ENCODE measurements at places on chromosomes 6 and 20. TPM values are rescaled to one million over a fixed set of nuclear protein-coding genes. Genes with fewer than 3 reads are reported as not detected.

LTB gene
- total RNA-seq, result 19.3 TPM

ARG1 gene
- not detected for total RNA-seq

ZNF311 gene
- total RNA-seq, result 2.6 TPM

UBE2C gene
- 31.3 TPM for total RNA-seq

RIMS1 gene
- total RNA-seq, result 0.55 TPM

SPEF1 gene
- 0.07 TPM for total RNA-seq

RSPO4 gene
- 3.3 TPM for total RNA-seq

DNA sequence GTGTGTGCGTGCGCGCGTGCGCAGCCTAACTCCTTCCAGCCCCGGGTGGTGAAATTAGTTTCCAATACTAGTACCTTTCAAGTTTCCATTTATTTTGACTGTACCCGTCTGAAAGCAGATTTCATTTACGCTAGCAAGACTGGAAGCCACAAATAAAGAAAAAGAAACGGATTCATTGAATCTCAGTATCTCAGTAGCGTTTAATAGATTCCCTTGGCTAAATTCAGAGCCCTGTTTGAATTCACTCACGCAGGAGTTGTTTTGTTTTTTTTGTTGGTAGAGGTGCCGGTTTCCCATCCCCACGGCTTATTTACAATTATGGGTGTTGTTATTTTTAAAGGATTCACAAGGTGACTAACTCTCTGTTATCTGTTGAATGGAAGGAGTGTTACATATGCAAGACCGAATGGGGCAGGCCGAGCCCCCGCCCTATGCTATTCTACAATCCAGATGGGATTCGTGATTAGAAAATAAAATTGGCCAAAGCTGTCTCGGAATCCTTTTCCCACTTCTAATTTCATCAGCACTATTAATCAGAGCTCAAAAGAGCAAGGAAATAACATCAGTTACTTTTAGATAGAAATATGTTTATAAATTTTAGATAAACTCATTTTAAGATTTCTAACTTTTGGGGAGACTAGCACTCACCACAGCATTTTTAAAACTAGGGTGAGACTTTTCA, 2.3 kb upstream of the INSM1 start:
- no peak for DNase-seq

DNA sequence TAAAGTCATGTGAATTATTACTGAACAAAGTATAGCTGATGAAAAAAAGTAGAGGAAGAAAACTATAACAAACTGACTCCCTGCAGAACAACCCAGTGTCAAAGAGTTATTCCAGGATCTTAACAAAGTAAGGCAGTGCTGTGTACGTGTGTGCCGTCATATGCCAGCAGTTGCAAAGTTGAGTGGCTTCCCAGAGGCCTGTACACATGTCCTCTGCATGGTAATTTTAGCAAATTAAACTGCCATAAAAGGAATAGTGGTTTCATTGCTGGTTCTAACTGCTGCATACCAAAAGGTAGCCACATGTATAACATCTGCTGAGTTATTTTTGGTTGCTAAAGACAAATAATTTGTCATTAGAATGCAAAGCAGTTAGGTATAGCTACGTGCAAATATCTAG, 44.8 kb downstream of the RIPOR2 start:
- DNase-seq, result no peak

- DNase-seq, result no peak
Measured at GRCh38 chr6:17066610-17067009, 35.2 kb upstream of the STMND1 start.

GRCh38 chr20:16351415-16351814, 221.8 kb downstream of the KIF16B start:
- no peak for DNase-seq

- no peak for DNase-seq
Measured at GRCh38 chr20:25227317-25227831, 20.5 kb upstream of the PYGB start.

DNA sequence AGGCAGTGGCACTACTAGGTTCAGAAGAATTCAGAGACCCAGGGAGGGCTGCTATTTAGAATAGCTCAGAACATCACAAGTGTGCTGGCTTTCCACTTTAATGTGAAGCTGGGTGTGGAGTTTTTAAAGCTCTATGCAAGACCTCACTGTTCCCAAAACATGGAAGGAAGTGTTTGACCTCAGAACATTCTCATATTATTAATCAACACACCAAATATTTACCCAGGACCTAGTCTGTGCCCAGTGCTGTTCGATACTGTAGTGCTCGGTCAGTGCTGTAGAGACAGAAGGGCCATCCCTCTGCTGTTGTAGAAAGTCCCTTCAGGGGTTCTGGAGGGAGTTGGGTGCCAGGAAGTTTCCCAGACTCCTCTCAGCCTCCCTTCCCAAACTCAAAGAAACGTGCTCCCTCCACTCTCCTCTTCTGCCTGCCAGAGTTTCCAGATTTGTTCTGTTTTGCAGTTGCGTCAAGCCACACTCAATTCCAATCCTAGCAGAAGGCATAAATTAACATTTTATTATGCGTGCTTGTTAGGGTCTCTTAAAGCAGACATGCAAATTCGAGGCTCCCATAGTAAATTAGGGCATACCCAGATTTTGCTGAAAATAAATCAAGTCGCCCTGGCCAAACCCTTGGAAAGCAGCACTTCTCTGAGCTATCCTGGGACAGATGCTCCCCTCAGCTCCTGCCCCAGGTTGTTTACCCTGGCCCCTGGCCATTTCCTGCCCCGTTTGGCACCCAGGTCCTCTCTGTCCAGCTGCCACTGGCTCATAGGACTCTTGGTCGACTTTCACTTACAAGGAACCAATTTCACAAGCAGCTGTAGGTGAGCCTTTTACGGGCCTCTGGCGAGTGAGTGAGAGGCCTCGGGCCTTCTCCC, 248.6 kb downstream of the HIVEP2 start:
- DNase-seq, result no peak

- no peak for DNase-seq
Measured at GRCh38 chr20:15618110-15618509, 955.1 kb downstream of the KIF16B start.

DNA sequence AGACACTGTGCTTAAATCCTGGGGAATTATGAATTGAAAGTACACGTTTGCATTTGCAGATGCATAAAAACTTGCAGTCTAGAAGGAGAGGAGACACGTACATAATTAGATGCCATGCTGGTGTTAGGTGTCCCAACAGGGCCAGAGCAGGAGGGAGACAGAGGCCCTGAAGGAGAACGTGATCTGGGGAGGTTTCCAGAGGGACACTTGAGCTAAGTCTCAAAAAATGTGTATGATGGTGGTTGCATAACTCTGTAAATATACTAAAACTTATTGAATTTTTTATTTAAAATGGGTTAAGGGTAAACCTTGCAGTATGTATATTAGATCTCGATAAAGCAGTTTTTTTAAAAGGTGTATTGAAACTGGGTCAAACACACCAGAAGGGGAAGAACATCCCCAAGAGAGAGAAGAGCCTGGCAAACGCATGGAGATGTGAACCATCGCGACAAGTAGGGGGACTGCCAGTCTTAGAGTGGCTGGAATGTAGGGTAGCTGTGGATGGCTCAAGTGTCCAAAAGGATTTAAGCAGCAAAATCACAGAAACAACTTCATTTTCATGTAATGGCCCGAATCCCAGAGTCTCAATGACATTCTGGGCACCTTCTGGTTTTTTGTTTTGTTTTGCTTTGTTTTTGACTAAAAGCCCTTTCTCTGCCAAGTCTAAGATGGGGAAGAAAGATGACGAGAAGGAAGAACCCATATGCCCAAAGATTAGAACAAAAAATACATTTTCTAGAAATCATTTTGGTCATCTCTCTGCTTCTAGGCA, 15.3 kb downstream of the TRAF3IP2 start:
- DNase-seq, result no peak

GRCh38 chr6:108667993-108668392, 107.3 kb downstream of the FOXO3 start:
- DNase-seq, result no peak

- DNase-seq, result no peak
Measured at GRCh38 chr20:6468423-6469116, 298.9 kb upstream of the BMP2 start.

- DNase-seq, result peak; percentile 45
Measured at GRCh38 chr6:100620085-100620840, 155.5 kb upstream of the SIM1 start.

DNA sequence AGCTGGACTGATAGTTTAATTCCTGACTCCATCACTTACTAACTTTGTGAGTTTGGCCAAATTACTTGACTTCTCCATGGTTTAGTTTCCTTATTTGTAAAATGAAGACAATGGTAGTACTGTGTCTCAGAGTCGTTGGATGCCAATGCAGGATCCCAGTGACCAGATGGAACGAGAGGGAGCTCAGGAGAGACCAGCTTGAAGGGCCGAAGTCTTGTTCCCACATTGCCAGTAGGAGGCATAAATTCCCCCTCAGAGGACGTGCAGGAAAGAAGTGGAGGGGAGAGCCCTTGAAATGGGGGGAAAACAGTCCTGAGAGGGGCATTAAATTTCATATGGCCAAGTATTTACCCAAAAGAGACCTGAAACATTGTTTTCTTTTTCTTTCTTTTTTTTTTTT, 2.1 kb upstream of the MUC22 start:
- DNase-seq, result no peak

GRCh38 chr6:168457653-168457934, 16.6 kb downstream of the SMOC2 start:
- no peak for DNase-seq

DNA sequence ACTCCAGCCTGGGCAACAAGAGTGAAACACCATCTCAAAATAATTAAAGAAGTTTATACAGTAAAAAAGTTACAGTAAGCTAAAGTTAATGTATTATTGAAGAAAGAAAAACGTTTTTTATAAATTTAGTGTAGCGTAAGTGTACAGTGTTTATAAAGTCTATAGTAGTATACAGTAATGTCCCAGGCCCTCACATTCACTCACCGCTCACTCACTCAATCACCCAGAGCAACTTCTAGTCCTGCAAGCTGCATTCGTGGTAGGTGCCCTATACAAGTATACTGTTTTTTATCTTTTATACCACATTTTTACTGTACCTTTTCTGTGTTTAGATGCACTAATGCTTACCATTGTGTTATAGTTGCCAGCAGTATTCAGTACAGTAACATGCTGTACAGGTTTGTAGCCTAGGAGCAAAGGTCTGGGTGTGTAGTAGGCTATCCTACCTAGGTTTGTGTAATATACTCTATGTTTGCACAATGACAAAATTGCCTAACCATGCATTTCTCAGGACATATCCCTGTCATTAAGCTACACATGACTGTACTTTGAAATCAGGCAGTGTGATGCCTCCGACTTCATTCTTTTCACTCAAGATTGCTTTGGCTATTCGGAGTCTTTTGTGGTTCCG, 16.7 kb downstream of the MGME1 start:
- no peak for DNase-seq

DNA sequence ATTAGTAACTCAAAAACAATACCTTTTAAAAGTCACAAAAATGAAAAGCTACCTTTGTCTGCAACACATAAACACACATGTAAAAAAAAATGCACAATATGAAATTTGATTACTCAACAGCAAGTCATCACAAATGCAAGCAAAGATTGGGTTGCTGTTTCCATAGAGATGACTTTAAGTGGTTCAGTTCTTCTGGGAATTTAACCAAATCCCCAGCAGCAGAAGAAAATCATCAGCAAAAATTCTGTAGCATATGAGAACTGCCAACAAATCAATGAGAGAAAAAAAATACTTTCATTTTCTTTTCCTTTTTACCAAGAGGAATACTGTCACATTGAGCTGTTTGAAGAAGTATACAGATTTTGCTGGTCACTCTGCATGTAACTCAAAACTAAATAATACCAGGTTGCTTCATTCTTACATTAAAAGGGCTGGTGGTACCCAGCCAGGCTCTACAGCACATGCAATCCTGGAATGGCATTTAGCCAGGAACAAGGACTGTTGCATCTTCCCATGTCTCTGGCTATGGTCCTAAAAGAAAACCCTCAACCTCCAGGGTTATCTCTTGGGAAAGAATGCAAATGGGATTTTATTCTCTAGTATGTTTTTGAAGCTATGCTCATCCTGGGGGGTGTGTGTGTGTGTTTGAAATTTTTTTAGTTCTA, 158.3 kb downstream of the OPRM1 start:
- DNase-seq, result no peak

- DNase-seq, result no peak
Measured at GRCh38 chr6:74752303-74752702, 453.6 kb downstream of the COL12A1 start.

DNA sequence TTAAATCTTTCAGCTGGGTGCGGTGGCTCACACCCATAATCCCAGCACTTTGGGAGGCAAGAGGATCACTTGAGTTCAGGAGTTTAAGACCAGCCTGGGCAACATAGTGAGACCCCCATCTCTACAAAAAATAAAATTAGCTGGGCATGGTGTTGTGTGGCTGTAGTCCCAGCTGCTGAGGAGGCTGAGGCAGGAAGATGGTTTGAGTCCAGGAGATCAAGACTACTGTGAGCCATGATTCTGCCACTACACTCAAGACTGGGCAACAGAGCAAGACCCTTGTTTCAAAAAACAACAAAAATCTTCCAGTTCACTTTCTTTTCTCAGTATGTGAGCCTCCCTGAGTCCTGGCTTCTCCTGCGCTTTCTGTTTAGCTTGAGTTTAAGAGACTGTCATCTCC, 7.9 kb downstream of the SDHAF4 start:
- DNase-seq, result no peak
